DMS53 (cell line): ENCODE measurements at places on chromosomes 3 and 15.

- DNase-seq = no peak
Observed at GRCh38 chr3:150419076-150419868, 11.2 kb downstream of the TSC22D2 start.

DNA sequence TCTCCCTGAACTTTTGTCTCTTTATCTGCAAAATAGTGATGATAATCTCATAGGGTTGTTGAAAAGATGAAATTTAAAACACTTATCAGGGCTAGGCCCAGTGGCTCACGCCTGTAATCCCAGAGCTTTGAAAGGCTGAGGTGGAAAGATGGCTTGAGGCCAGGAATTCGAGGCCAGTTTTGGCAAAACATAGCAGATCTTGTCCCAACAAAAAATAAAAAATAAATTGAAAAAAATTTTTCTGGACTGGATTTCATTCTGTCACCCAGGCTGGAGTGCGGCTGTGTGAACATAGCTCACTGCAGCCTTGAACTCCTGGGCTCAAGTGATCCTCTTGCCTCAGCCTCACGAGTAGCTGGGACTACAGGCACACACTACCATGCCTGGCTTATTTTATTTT lies 29.6 kb downstream of the LMLN start:
- no peak for DNase-seq

- no peak for DNase-seq
Observed at GRCh38 chr15:42270551-42270950, 2.5 kb upstream of the GANC start.

GRCh38 chr3:186489507-186489906 lies 54.7 kb downstream of the CRYGS start:
- no peak for DNase-seq

DNA sequence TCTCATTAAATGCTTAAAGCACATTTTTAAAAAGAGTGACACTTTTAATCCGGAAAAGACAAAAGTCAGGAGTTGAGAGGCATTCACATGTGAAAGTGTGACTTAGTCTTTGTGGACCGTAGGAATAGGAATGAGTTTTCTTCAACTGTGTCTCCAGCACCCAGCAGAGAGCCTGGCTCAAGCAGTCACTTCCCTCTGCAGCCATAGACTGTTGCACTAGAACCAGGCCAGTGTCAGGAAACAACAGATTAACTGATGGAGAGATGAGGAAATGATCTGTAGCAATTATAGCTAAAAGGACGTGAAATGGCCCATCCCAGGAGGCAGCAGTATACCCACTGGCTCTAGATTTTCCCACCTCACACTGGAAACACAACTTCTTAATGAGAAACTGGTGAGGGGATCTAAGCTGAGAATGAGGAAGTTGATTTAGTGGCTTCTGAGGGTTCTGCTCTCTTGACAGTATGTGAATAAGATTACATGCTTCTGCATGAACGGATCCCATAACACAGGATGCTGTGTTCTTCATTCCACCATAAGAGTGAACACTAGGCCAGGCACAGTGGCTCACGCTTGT lies 19.8 kb downstream of the CFAP92 start:
- DNase-seq = no peak

- DNase-seq = no peak
Observed at GRCh38 chr3:124999317-124999716, 56.5 kb downstream of the HEG1 start.

GRCh38 chr3:149378478-149379309 lies 1.2 kb upstream of the TM4SF1 start:
- DNase-seq = no peak

DNA sequence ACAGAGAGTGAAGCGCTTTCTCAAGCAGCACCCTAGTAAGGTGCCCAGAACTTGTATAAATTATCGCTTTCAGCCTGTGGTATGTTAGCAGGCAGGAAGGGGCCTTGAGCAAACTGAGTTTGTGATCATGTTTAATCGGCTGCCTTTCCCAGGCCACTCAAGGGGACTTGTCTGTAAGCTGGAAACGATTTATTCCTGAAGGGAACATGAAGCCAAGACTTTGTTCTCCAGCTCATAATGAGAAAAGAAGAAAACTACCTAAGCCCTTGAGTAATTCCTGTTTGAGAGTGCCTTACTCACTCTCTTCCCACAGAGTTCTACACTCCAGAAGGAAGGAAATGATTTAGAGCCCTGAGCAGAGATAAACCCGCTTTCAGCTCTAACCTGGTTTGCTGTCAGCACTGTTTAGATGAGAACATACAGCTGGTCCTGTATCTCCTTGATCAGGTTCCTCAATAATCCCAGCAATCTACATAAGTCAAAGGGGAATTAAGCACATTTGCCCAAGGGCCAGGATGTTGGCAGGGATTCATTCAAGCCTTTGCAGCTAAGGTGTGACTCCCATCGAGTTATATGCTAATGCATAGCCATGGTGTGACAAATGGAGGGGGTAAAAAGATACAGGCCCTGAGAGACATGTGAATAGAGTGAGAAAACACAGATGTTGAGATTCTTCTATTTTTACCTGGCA lies 187.7 kb upstream of the SLC24A5 start:
- no peak for DNase-seq

GRCh38 chr3:142963516-142964448 lies at the start of gene PAQR9:
Gene PAQR9, minus strand, starts transcription at chr3:142963674. Its CDS starts 338 bp downstream, at chr3:142963336.
- peak; percentile 72 for DNase-seq

DNA sequence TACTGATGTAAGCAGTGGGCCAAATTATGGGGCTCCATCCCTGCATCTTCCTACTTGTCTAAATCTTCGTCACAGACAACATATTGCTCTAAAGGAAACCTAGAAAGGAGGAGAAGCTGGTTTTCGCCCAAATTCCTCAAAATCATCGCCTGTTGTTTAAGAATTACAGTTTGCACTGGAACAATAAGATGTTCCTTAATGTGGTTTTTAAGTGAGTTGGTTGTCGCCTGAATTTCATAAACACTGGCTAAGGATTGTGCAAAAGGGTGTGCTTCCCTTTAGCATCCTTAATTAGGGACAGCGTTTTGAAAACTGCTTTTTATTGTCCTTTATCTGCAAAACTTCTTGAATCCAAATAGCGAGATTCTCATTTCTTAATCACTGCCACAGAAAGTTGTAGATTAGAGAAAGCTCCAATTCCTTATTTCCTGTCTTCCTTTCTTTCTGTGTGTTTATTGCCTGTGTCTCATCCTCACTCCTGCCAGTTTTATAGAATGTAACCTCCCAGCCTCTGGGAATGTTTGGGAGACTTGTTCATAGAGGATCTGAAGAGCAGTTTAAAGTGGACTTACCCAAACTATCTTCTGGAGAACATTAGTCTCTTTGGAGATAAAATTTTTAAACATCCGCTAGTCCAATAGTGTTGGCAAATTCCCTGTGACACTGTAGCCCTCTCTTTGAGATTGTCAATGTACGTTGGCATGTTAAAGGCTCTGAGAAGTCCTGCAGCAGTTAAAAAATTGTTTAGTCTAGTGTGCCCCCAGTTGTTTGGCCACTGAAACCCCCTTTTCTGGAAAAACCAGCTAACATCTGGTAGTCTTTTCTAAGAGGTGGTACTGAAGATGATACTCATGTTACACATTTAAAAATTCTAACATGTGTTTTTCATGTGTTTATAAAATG lies 50.4 kb downstream of the FLNB start:
- DNase-seq = no peak

GRCh38 chr3:190266913-190267290 lies 55.3 kb downstream of the CLDN1 start:
- no peak for DNase-seq

- DNase-seq = no peak
Observed at GRCh38 chr3:149336925-149337324, 3.5 kb upstream of the TM4SF18 start.

GRCh38 chr3:129961141-129961541 lies 13.4 kb upstream of the TRH start:
- no peak for DNase-seq

- DNase-seq = no peak
Observed at GRCh38 chr3:45464336-45465170, 76.2 kb downstream of the LARS2 start.

DNA sequence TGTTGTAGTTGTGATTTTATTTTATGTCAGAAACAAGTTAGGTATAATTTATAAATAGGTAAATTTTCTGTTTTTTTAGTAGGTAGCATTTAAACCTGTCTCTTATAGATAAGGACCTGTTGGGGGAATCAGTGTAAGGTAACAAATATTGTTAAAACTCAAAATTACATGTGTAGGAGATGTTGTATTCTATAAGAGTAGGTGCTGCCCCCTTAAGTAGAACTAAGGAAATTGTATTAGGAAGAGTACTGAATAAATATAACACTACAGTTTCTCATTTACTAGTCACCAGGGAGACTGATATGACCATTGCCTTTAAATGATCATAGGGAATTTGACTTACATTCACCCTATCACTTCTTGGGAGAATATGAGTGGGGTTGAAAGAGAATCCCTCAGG lies 31.2 kb downstream of the SLC25A36 start:
- peak; percentile 53 for DNase-seq

DNA sequence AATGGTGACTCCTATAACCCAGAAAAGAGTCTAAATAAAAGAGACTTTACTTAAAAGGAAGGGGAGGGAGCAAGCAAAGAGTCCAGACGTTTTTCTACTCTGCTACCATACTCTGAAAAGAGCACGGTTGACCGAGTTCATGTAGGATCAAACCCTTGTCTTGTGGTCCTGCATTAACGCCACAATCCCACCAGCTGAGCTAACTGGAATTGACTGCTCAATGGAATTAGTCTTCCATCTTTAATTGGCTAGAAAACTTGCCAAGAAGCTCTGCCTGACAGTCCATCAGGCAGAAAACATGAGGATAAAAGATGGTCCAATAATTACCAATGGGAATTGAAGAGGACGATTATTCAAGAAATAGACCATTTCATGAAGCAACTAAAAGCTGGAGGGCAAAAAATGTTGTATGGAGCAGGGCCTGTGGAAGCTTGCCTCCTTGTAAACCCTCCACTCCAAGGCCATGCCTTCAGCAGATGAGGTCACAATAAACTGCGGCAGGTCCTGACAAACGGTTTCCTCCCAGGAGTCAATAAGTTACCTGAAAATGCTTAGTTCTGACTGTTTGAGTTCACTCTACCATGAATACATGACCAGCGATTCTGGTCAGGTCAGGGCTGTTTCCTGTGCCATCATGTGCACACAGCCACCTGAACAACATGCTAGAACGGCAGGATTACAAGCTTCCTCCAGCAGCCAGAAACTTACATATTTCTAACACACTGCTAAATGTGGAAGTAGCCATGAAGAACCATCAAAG lies 35.6 kb upstream of the ARHGEF3 start:
- DNase-seq = peak; percentile 0

DNA sequence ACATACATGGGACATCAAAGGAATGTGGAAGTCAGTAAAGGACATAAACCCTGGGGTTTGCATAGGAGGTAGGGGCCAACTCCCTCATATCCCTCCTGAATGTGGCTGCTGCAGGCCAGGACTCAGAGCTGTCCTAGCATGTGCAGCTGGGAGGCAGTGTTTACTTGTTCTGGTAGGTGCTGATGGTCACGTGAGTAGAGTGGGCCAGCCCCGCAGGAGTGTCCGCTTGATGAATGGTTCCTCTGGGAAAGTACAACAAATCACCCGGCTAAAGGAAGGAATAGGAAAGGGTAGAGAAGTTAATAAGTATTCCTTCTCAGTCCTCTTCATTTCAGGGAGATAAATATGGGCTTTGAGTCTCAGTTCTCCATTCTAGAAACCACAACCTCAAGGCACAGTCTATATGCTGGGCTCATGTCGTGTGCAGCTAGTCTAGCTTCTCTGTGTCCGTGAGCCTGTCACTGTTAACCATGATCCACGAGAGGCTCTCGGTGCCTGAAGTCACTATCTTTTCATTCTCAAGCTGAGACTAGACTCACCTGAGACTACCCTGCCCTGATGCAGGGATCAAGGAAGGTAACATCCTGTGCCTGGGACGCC lies 17.9 kb downstream of the RIOX2 start:
- no peak for DNase-seq

DNA sequence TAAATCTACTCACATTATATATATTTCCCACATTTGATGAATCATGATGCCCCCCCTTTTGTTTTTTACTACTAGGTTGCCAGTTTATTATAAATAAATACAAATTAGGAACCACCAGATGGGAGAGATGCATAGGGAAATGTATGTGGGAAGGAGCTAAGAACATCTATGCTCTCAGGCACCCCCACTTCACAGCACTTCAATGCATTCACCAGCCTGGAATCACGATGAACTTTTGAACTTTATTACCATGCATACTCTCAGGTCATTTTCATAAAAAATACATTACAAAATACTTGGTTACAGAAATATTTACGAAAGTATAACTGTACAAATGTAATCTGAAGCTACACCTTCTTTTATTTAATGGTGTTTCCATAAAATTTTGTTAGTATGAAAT lies 988.0 kb upstream of the EPHA6 start:
- DNase-seq = no peak

- no peak for DNase-seq
Observed at GRCh38 chr3:13324835-13325501, 95.2 kb downstream of the NUP210 start.

DNA sequence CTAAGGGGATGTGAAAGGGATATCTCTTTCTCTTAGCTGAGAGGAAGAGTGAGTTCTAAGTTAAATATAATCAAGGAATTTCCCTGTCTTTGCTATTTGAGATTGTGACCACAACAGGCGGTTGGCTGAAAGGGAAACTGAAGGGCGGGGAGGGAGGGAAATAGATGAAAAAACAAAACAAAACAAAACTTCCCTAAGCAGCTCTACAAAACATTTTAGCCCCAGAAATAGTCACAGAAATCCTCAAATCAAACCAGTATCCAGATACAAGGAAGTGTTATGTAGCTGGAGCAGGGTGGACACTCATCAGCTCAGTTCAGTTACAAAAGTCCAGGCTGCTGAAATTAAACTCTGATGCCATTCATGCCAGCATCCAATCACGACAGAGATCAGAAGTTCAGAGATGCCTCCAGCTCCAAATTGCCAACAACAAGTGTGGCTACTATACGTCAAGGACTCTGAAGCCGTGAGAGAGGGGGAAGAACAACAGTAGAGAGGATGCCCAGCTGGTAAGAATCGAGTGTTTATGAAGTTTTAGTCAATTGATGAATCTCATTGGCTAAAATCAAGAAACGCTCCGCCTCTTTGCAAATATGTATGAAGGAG lies 319 bp upstream of the TP63 start:
- no peak for DNase-seq

DNA sequence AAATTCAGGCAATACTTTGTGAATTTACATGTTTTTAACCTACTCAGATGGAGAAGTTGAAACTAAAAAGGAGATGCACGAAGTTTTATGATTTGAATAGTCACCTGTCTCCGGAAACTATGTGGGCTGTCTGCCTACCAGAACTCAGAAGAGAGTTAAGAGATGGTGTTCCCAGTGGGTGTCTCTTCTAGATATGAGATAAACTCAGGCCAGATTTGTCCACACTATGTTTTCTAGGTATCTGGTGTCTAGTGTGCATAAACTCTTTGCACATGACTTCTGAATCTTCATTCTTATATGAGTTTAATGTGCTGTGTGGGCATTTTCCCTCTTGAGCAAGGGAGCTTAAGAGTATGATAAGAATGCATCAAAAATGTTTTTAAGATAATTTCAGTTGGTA lies 222.8 kb downstream of the FOXP1 start:
- DNase-seq = no peak

DNA sequence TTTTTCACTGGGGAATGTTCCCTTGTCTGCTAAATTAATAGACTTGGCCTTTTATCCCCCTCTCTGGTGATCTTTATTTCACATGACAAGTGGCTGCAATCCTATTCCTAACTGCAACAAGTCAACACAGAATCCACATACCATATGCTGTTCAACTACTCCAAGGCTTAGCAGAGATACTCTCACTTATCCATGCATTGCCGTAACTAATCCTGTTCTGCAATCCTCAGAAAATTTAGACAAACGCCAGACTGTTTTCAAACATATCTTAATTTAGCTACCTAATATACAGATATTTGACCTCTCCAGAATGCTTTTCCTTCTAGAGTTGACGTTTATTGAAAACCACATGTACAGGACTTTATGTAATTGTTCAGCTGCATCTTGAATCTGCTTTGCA lies 37.9 kb downstream of the EID1 start:
- DNase-seq = no peak
